ENCODE measurements at places on chromosomes 11 and 22.

DNA sequence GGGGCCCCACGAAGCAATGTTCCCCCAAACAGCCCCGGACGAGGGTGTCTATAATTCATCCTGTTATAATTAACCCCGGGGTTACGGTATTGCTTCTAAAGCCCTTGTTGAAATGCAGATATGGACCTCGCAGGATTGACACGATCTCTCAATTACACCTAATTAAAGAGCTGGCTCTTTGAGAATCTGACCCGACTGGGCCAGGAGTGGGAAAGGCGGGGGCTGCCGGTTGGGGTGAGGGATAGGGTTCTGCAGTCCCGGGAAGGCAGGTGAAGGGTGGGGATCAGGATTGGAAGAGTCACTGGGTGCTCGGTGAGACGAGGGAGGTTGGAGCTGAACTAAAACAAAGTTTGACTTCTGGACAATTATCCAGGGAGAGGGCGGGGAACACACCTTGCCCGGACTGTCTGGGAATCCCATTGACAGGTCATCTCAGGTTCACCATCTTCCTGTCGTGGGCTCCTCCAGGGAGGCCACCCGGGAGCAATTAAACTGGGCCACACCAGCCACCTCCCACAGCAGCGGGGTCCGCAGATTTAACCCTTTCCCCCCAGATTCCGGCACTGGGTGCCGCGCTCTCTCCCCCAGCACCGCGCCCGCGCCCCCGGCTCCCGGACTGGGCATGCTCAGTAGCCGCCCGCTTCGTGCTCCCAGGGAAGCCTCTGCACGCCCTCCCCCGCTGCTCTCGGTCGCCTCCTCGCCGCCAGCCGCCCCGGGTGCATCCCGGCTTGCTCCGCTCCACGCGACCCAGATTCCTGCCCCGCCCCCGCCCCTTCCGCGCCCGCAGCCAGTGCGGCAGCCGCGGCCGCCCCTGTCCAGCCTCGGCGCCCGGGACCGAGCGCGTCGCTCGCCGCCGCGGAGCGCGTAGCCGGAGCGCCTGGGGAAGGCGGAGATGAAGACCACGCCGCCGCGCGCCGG, at the start of gene ELMOD1:
Gene ELMOD1 (plus strand): TSS at position 688 of the 918 bp plus-strand sequence. CDS start 27,043 bp downstream, outside the sequence.
- no peak for DNase-seq

GRCh38 chr22:50601669-50602337, 1.2 kb downstream of the MAPK8IP2 start:
- DNase-seq, result no peak

GRCh38 chr22:47918276-47918921, 1155.9 kb downstream of the TBC1D22A start:
- peak; percentile 35 for DNase-seq

DNA sequence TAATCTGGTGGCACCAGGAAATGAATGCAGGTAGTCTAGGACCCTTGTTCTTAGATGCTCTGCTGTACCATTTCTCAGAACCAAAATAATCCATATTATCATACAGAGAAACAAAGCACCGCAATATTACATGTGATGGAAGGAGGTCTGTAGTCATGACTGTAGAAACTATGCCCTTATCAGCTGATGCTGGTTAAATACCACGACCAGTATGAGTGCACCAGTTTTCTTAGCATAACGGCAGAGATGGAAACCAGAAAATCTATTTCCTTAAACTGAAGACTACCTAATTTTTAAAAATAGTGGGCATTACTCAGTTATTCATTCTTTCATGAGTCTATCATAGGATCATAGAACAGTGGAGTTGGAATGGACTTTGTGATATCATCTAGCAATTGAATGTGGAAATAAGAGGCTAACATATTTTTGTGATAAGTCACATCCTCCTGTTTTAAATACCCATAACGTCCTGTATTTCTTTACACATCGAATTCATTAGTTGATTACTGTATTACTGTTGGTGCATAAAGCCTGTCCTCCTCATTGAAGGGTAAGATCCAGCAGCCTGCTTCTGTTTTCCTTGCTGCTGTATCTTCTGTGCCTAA, 15.1 kb downstream of the JHY start:
- DNase-seq, result no peak

DNA sequence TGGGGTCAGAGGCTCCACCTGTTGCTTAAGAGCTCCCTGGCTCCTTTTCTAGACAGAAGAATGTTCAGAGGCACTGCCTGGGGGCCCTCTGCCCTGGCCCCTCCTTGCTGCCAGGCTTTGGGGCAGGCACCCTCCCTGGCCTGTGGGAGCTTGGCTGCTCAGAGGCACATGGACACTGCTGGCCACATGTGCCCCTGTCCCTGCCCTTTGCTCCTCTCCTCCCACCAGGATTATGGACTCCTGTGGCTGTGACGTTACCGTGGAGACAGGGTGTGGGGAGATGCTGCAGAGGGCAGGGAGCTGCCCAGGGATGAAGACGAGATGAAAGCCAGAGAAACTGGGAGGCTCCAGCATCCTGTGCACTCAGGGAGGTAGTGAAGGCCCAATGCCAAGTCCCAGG, 14.7 kb downstream of the DRD2 start:
- DNase-seq, result no peak

- no peak for DNase-seq
Measured at GRCh38 chr22:50034126-50035081, 21.8 kb upstream of the IL17REL start.

GRCh38 chr11:128279866-128280265, 307.5 kb downstream of the ETS1 start:
- DNase-seq, result no peak

DNA sequence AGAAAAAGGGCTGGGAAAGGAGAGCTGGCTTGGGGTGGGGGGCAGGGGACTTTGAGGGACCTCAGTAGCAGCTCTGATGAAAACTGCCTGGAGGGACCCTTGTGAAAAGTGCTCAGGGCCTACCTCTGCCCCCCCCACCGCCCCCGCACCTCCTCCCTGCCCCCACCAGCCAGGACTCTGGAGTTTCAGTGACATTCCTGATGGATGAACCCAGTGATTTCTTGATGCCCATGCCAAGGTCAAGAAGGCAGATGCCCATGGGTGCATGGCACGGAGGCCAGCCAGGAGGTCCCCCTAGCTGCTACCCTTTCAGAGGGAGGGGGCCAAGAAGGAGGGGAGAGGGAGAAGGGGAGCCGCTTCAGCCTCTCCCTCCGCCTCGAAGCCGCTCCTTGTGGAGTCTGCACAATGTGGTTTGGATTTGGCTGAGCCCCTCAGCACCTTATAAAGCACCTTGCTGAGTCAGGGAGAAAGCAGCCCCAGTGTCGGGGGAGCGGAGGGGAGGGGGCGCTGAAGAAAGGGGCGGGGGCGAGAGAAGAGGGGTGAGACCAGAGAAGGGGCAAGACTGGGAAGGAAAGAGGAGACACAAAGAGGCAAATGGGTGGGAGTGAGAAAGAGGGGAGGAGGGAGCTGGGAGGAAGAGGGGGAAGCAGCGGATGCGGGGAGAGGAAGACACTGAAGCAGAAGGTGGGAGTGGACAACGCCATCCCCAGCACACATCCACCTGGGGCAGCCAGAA, 2.1 kb upstream of the CLCF1 start:
- no peak for DNase-seq

DNA sequence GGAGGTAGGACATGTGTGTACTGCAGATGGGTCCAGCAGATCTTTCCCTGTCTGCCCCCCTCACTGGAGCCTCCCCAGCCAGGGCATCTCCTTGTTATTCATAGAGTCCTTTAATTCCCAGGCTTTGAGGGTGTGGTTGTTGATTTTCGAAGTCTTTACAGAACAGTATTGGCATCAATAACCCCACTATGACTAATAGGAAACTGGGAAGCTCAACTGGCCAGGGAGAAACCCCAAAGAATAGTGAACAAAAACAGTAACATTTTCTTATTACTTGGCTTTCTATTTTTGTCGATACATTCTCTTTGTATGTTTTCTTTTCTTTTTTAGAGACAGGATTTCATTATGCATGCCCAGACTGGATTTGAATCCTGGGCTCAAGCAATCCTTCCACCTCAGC, 57.9 kb downstream of the NF2 start:
- DNase-seq, result no peak

DNA sequence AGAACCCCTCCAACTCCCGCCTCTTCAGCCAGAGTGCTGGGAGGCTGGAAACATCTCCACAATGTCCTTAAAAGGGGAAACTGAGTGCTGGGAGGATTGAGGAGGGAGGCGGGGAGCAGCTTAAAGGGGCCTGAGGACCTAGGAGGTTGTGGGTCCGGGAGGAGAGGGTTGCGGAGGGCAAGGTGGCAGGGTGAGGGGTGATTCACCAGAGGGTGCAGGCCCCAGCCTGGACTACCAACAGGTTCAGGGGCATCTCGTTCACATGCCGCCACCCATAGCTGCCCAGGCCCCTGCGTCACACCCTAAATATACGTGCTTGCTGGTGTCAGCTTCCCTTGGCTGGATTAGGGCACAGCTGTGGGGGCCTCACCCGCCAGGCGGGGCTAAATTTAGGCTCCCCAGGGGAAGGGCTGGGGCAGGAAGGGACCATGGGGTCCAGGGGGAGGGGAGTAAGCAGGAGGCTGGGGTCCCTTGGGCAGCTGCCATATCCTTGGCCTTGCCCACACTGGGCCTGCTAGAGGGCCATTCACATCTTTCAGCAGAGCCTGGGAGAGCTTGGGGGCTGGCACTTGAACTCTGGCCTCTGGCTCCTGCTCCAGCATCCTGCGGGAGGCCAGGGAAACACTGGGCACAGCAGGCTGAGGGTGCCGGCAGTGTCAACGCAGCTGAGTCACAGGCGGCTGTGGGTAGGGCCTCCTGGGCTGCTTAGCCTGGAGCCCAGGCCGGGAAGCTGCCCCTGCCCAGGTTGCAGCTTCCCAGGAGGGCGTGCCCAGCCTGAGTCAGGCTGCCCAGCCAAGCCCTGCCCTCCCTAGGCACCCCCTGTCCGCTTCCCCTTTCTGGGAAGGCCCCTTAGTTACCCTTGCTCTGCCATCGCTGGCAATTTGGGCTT, 1.3 kb downstream of the EHBP1L1 start:
- no peak for DNase-seq

DNA sequence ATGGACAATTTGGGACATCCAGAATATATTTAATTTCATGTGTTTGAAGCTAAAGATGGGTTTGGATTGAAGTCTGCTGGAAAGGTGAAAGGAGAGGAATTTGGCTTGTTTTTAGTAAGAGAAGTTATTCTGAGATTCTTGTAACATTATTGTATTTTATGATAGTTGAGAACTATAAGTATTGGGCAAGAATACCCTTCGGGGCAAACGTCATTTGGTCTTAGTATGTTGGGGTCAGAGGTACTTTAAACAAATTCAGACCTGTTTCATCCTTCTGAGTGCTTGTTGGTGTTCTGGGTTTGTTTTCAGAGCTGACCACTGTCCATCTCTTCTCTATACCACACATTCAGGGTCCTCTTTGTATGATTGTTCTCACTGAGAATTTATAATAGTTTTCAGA, 19.5 kb downstream of the PANX1 start:
- DNase-seq, result no peak

GRCh38 chr11:114056409-114056808, 3.1 kb upstream of the ZBTB16 start:
- no peak for DNase-seq

DNA sequence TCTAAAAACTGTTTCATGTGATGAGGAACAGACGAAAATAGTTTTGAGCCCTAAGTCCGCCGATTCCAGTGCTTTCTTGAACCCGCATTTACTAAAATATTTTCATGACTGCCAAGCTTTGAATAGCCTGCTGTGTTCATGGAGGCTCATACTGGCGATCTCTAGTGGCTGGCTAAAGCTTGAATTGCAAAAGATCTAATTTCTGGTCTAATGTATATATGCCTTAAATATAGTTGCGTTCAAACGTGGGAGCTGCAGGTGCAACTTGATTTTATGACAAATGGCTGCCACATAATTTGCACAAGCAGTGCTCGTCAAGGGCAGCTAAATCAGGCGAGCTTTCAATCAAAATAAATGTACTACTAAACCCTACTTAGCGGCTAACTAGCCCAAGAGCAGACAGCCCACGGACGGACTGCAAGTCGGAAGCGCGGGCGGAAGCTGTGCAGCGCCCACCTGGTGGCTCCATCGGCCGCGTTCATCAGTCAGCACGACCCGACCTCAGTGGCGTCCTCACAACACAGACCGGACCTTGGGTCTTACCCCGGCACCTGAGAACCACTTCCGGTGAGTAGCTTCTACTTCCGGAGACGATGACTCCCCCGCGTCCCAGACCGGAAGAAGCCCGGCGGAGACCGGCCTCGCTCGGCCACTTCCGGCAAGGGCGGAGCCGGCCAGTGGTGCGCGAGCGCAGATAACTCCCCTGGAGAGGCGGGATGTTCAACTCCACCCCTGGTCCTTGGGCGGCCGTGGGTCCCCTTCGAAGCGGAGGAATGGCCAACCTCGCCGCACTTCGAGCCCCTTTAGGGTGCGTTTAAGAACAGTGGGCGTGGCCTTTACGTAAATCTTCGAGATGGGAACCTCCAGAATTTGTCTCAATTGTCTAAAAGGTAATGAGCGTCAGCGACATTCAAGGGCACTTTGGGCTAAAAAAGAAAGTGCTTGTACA, 6.1 kb downstream of the RPL27A start:
- peak; percentile 96 for DNase-seq

DNA sequence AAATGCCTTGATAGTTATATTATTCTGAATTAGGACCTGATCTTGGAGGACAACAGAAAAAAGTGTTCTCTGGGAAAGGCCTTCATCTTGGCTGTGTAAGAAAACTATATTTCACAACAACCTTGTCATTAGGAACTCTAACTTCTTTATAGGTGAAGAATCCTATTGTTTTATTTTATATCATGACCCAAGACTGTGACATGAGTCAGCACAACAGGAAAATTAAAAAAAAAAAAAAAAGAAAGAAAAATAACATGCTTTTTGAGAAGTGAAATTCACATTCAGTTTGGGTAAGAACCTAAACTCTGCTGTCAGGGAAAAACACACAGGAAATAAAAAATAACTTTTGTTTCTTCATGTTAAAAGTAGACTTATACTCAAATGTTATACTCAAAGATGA, 11.7 kb upstream of the FOLR2 start:
- DNase-seq, result no peak

DNA sequence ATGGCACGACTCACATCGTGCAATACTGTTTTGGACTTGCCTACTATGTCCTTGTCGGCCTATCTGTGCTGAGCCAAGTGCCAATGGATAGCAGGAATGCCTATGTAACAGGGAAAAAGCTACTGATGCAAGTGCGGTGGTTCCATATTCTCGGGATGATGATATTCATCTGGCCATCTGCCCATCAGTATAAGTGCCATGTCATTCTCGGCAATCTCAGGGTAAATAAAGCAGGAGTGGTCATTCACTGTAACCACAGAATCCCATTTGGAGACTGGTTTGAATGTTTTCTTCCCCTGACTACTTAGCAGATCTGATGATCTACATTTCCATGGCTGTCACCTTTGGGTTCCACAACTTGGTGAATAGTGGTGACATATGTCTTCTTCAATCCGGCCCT, 20.1 kb downstream of the OOSP3 start:
- DNase-seq, result no peak

- DNase-seq, result peak; percentile 71
Measured at GRCh38 chr11:85941380-85941973, 86.3 kb downstream of the CCDC83 start.

DNA sequence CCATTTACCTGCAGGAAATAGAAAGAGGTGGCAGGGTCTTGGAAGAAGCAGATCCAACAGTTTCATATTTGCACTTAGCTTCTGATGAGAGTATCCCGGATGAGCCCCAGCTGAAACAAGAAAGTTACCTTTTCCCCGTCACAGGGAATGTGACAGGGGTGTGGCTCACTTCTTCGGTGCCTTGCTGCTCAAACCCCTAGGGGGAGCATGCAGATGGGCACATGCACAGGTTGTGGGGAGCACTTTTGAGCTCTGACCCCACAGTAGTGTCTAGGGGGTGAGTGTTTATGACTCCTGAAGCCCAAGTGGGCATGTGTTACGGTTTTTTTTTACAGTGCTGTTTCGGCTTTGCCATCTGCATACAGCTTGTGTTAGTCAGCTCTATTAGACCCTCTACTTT, 1221.0 kb downstream of the JRKL start:
- no peak for DNase-seq

GRCh38 chr22:32617903-32618302, 143.3 kb downstream of the FBXO7 start:
- no peak for DNase-seq
